ENCODE measurements at places on chromosomes 6 and 20.

- H3K27ac ChIP-seq: no peak overlapping the region
- H3K4me3 ChIP-seq: no peak overlapping the region
- DNase-seq: no peak
- H3K27me3 ChIP-seq: no peaks in the 10 kb centered on the region
These were observed 40.6 kb downstream of the HECA start for GRCh38 chr6:139175389-139175948.

DNA sequence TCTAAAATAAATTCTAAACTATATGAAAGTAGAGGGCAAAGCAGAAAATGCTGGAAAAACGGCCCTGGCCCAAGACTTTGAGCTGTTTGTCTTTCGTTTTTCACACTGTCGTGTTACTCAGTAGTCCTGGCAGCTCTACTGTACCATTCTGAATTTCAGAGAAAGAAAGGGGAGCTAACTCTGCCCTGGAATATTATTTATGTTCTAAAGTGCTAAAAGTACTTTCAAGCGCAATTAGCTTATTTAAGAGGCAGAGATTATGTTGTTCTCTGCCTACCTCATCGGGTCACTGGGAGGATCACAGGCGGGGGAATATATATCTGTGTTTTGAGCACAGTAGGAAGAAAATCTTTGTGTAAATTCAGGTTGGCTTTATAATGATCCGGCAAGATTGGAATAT is 152.4 kb upstream of the QKI start:
- H3K4me1 ChIP-seq: no peaks in the 10 kb centered on the region
- no peaks in the 10 kb centered on the region for H3K27me3 ChIP-seq
- H3K4me3 ChIP-seq: no peak overlapping the region
- H3K27ac ChIP-seq: no peak overlapping the region

DNA sequence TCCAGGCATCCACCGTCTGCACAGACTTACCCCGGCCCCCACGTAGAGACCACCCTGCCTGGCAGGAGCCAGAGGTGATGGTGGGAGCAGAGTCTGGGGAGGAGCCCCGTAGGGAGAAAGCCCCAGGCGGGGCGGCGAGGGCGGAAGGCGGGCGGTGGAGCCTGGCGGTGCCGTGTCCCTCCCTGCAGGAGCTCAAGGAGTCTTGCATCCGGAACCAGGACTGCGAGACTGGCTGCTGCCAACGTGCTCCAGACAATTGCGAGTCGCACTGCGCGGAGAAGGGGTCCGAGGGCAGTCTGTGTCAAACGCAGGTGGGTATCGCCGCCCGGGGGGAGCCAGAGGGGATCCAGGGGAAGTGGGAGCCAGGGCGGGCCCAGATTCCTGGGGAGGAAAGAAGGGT is 6.0 kb downstream of the CLPSL1 start:
- H3K4me1 ChIP-seq: peaks cover 6% of the 10 kb centered on the region
- H3K27ac ChIP-seq: no peak overlapping the region
- no peak for DNase-seq
- H3K36me3 ChIP-seq: no peaks in the 10 kb centered on the region
- no peak overlapping the region for H3K4me3 ChIP-seq

DNA sequence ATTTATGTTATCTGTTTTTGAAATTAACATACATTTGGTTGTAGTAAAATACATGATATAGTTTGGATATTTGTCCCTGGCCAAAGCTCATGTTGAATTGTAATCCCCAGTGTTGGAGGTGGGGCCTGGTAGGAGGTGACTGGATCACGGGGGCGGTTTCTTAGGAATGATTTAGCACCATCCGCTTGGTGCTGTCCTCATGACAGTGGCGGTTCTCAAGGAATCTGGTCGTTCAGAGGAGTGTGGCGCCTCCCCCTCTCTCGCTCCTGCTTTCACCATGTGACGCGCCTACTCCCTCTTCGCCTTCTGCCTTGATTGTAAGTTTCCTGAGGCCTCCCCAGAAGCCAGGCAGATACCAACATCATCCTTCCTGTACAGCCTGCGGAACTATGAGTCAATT is 29.0 kb downstream of the CTCFL start:
- DNase-seq: no peak
- H3K4me3 ChIP-seq: no peak overlapping the region
- H3K27ac ChIP-seq: no peak overlapping the region
- H3K4me1 ChIP-seq: peaks cover 2% of the 10 kb centered on the region

GRCh38 chr6:80143419-80143937 is 37.0 kb downstream of the BCKDHB start:
- peaks cover 6% of the 10 kb centered on the region for H3K4me1 ChIP-seq
- no peak for DNase-seq
- H3K27me3 ChIP-seq: no peaks in the 10 kb centered on the region
- no peaks in the 10 kb centered on the region for H3K36me3 ChIP-seq
